ENCODE measurements at places on chromosomes 7 and 10.

DNA sequence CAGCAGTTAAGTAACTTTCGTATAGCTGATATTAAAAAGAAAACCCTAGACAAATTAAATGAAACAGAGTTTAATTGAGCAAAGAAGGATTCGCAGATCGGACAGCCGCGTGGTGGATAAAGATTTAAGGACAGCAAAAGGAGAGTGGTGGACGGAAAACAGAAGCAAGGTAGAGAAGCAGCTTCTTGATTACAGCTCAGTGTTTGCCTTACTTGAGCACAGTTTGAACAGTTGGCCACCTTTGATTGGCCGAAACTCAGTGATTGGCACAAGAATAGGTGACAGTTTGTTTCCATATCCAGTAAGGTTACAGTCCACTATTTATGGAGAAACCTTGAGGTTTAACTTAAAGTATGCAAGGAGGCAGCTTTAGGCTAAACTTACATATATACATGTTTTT is 231.7 kb downstream of the GALNT17 start:
- no peak for DNase-seq

DNA sequence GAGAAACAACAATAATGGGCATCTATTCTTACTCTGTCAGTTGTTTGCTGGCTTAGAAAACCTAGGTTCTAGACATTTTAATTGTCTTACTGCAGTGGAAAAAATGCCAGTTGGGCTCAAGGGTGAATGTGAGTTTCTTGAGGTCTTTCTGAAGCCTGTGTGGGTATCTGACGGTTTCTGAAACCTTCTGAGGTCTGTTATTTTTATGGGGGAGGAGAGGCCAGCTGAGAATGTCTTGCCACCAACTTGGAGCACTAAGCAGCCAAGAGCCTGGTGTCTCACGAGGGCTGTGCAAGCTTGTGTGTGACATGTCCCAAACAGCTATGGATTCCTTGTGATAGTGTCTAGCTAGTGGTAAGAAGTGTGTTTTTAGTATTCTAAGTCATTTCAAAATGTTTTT is 24.2 kb upstream of the DDC start:
- no peak for DNase-seq

- no peak for DNase-seq
These were observed 232.3 kb upstream of the GLI3 start for GRCh38 chr7:42469341-42469740.

DNA sequence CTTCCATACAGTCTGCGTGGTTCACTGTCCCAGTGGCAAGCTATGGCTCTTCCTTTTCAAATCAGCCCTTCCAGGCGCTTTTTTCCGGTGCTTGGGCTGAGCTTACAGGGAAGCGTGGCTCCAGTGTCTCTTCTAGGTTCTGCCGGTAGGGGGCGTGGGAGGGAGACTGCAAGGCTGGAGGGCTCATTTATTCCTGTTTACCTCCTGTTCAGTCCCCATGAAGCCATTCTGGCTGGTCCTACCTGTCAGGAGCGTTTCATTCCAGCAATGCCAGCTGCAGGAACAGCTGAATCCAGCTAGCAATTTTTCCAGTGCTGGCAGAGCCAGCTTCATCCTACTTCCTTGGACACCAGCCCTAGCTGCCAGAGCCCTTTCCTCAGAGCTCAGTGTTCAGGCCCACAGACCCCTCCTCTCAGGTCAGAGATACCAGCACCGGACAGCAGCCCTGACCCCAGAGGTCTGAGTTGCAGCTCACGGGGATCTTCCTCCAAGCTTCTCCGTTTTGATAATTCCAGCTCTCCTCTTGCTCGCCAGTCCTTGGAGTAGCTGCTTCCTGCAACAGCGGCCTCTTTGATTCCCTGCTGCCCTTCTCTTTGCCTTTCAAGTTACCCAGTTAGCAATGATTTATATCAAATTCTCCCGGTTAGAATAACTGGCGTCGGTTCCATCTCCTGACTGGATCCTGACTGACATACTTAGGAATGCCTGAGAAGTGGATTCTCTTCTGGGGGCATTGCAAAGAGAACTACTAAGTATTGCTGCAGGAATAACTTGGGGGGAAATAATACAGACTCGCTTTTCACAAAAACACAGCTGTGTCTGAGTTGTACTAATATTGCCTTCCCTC is 129.8 kb downstream of the FRMD4A start:
- no peak for DNase-seq

- peak; percentile 78 for DNase-seq
These were observed 25.6 kb downstream of the RNF216 start for GRCh38 chr7:5755704-5756504.

DNA sequence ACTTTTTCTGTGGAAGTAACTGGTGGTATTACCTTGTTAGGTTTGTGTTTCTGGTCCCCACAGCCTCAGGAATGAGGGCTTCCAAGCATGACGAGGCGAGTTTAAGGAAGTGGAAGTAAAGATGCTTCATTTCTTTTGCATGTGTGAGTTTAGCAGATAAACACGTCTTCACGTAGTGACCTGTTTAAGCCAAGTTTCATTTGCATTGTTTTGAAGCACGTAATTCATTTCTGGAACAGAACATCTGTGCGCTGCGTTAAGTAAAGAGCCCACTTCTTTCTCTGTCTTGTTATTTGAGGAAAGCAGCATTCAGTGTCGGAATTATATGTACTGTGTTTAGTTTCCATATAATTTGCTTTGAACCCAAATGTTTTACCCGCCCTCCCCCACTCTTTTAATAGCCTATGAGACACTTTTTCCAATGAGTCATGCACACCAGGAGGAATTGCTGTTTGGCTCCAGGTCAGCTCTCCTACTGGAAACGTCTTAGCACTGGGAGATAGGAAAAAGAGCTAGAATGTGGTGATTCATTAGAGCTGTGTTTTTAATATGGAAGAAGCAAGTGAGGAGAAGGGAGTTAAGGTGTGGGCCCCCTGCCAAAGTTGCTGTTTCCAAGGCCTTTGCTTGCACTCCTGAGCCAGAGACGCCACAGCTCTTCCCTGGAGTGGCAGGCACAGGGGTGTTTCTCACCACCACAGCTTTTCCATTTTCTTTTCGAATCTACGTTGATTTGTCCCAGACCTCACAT is 36.7 kb downstream of the BTBD16 start:
- peak; percentile 94 for DNase-seq

- DNase-seq, result peak; percentile 79
These were observed at the start of gene REEP3 for GRCh38 chr10:63520500-63521415. Gene REEP3 (plus strand): TSS chr10:63521401. CDS start chr10:63521546, 145 bp downstream.

DNA sequence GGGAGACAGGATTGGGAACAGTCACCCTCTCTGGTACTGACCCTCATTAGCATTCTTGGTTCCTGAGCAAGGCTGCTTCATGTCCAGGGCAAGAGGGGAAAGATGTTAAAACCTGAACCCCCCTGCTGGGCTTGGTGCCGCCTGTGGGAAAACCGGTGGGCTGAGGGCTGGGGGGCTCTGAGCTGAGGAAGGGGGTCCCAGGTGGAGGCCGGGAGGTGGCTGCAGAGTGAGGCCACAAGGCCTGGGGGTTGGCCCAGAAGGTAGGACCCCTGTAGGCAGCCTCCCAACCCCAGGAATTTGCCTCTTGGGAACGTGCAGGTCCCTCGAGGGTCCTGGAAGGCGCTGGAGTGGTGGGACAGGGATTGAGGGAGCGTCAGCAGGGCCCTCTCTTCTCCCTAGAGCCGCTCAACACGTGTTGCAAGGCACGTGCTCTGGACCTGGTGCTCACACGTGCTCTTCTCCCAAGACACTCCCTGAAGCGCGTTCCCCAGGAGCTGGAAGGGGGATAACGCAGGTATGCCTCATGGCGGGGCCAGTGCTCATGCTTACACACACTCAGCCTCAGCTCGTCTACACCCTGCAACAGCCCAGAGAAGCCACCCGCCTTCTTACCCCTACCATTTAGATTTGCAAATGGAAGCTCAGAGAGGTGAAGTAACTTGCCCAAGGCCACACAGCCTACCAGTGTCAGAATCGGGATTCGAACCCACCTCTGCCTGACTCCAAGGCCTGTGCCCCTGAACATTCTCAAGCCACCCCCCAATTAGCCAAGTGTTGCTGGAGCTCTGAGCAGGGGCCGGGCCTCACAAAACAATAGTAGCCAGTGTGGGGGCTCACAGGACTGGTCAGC is 64.4 kb downstream of the LHPP start:
- DNase-seq, result no peak

- no peak for DNase-seq
These were observed 24.5 kb upstream of the IL6 start for GRCh38 chr7:22702516-22702915.

DNA sequence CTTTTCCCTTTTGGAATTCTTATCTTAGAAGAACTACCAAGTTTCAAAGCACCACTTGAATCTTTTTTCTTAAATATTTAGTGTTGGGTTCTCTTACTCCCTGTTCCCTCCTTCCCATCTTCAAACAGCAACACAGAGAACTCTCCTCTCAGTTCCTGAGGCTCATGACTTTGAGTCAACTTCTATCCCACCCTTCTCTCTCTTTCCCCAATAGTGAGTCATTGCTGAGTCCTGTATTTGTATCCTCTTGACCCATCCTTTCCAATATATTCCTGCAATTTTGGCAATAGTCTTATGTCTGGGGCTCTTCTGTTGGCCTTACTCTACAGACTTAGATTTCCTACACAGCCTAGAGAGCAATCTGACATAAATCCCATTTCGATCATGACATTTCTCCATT is 20.8 kb upstream of the JCAD start:
- peak; percentile 47 for DNase-seq

DNA sequence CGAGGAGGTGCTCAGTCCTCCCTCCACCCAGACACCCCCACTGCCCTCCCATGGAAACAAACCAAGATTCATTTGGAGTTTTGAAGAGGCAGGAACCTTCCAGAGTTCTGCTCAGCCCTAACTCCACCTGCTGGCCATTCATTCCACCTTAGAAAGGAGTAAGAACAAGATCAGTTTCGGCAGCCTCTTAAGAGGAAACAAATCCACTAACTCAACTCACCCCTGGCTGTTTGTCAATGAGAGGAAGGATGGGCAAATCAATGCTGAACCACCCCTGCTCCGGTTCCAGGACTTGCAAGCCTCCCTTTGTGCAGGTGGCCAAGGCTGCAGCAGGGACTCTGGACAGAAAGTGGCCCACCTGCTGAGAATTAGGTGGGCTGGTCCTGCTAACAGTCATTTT is 26.2 kb downstream of the CCDC3 start:
- DNase-seq, result no peak

GRCh38 chr10:119931871-119932270 is 39.3 kb downstream of the SEC23IP start:
- DNase-seq, result no peak

GRCh38 chr10:7389346-7389745 is 21.5 kb downstream of the SFMBT2 start:
- no peak for DNase-seq

- DNase-seq, result no peak
These were observed 57.0 kb upstream of the MTPN start for GRCh38 chr7:136034132-136034531.

- DNase-seq, result no peak
These were observed 228.6 kb downstream of the ELFN1 start for GRCh38 chr7:1898628-1899185.

DNA sequence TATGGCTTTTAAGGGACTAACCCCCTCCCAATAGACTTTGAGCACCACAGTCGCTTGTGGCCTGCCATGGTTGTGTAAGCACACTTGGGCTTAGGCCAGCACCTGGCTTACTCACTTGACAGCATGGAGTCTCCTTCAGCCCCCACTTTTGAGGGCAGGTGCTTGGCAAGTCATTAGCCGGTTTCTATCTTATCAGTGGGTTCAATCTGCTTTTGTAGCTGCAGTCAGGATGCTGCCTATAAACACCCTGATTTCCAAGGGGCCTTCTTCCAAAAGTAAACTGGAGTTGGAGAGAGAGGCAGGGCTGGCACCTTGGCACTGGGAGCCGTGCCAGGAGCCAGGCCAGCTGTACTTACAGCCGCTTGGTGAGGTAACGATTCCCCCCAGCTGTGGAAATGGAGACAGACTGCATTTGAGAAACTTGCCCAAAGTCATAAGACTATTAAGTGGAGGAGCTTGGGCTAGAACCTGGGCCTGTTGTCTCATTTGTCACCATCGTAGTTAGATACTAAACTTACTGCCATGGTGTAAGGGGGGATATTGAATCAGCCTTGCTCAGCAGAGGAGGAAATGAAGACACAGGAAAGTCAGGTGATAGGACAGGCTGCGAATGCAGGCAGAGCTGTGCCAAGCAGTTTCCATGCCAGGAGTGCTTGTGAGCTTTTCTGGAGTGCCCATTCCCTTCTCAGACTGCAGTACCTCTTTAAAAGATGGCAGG is 92.2 kb upstream of the EFCAB10 start:
- no peak for DNase-seq

DNA sequence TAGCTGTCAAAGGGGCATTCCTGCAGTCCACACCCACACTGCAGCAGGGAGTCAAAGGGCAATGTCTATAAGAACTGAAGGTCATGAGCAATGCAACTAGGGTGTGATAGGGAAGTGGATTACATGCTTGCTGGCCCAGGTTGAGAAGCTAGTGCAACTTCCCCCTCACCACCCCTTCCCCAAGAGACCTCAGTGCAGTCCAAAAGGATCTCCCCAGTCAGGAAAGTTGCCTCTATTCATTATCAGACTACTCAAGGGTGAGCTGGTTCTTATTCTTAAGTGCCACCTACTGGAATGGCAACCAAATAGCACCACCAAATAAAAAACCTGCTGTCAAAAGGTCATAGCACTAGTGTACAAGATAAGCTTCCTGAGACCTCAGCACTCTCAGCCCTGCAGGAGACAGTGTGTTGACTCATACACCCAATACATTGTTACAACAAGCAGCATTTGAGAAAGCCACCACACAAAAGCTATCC is 28.2 kb downstream of the MTERF1 start:
- DNase-seq, result peak; percentile 7

- DNase-seq, result no peak
These were observed 869 bp upstream of the LHFPL3 start for GRCh38 chr7:104327534-104327933.
